ENCODE measurements at places on chromosomes 1 and 21.

GRCh38 chr1:16145030-16145661 is 10.7 kb downstream of the EPHA2 start:
- DNase-seq = no peak

DNA sequence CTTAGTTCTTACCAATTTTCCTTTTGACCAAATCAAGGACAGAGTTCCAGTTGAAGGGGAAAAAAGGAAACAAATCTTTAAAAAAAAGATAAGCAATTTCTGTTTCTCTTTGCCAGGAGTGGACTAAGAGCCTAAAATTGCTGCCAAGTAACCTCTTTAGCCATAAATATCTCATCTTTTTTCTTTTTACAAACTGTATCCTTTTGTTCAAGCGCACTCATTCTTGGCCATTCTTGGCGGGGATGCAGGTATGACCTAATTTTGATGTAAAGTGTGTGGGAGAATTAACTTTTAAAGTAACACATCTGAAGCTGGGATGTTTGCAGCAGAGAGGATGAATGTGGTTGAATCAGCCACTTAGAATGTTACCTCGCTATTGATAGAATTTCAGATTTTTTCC is 13.4 kb upstream of the KIF1B start:
- DNase-seq = no peak

- DNase-seq = no peak
These were observed 475 bp upstream of the RPL5 start for GRCh38 chr1:92831368-92831761.

DNA sequence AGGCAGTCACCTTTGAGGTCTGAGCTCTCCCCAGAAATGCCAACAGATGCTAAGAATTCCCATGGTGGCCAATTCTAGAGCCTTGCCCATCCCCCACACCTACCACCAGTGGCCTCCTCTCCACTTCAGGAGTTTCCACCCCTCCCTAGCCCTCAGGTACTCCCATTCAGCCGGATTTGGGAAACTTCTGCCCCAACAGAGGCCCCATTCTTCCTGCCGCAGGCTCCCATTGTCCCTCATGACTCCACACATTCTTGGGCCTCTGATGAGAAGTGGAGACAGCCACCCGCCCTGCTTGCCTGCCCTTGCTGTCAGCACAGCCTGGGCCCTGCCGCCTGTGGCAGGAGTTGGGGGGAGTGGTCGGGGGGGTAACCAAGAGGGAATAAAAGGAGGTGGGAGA is 4.6 kb downstream of the BLACAT1 start:
- DNase-seq = no peak

DNA sequence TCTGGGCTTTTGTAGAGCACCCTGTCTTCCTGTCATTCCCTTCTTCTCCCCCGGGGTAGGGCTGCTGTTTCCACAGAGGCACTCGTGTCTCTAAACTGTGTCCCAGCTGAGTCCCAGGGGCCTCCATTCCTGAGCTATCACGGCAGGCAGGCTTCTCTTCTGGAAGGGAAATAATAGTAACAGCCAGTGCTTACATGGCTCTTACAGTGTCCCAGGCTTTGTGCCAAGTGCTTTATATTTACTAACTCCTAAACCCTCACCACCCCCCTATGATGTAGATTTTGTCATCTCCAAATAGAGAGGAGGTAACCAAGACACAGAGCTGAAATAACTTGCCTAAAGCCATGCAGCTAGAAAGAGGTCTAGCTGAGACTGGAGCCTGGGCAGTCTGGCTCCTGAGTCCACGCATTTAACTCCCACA is 1.4 kb upstream of the CELF3 start:
- DNase-seq = no peak

DNA sequence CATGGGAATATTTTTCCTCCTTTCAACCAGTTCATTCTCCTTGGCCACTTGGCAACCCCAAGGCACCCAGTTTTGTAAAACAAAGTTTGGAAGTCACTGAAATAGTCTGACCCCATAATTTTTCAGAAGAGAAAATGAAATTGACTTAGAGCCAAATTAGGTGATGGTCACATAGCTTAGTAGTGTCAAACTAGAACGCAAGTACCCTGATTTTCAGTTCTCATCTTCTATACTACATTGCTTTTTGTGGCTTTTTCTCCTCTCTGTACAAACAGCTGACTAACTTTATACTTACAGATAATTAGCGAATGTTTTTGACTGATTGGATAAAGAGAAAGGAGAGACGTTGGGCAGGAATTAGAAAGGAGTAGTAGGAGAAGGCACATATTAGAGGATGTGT is 33.1 kb downstream of the IARS2 start:
- DNase-seq = no peak

DNA sequence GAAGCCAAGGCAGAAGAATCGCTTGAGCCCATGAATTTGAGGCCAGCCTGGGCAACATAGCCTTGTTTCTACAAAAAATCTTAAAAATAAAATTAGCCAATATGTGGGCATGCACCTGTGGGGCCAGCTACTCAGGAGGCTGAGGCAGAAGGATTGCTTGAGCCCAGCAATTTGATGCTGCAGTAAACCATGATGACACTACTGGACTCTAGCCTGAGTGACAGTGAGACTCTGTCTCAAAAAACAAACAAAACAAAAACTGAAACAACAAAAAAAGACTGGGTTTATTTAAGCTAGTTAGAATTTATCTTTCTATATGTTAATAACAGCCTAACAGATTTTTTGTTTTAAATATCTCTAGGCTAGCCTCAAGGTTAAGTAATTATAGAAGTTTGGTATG is 57.4 kb downstream of the SLC35A3 start:
- no peak for DNase-seq

GRCh38 chr1:214318356-214318755 is 37.4 kb downstream of the SMYD2 start:
- DNase-seq = no peak

DNA sequence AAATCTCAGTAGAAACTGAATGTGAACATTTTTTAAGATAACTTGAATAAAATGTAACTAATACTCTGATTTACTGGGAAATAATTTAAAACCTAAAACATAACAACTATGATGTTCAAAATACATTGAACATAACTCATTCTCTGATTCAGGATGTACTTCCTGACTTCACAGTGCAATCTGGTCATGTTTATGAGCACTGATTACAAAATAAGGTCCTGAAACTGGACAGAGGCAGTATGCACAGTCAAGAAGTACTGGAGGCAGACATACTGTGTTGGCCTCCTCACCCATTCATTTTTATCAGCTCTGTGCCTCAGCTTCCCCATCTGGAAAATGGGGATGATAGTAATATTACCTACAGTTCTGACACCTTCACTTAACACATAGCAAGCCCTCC is 651.3 kb downstream of the PTPRC start:
- DNase-seq = no peak

GRCh38 chr1:159014851-159015250 is 5.1 kb downstream of the IFI16 start:
- DNase-seq = no peak

DNA sequence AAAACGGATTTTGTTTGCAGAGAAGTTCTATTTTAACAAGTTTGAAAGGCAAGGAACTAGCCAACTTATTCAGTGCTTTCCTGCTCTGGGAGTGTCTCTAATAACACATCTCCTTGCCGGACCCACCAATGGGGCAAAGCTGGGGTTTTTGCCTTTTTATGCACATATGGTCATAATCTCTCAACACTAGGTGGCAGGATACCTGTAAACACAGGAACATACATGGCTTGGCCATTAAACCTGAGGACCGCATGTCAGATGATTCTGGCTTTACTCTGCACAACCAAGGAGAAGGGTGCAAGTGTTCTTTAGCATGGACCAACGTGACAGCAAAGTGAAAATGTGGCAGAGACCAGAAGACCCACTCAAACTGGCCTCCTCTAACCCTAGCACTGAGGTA is 4.9 kb downstream of the TMEM9 start:
- peak; percentile 60 for DNase-seq

- no peak for DNase-seq
These were observed 9.4 kb downstream of the TRMT13 start for GRCh38 chr1:100142343-100142742.
